ENCODE measurements at places on chromosomes 7 and 10.

DNA sequence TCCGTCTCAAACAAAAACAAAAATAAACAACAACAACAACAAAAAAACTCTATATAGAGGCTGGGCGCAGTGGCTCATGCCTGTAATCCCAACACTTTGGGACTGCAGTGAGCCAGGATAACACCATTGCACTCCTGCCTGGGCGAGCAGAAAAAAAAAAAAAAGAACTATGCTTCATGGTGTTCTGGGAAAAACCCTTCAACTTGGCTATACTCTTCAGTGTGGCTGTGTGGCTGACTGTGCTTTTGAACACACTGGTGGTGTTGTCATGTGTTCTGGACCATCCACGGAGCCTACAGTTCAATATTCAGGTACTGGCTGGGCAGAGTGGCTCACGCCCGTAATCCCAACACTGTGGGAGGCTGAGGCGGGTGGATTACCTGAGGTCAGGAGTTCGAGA, 26.5 kb downstream of the SNX8 start:
- DNase-seq, result no peak

DNA sequence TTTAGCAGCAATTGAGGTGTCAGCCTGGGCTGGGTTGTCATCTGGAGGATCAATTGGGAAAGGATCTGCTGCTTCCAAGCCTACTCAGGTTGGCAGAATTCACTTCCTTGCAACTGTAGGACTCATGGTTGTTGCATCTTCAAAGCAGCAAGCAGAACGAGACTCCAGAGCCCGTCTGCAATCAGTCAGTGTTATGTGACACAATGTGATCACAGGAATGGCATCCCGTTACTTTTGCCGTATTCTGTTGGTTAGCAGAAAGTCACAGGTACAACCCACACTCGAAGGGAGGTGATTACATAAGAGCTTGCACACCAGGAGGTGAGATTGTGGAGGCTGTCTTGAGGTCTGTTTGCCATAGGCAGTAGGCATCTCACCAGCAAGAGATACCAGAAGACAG, 15.4 kb upstream of the LYZL1 start:
- DNase-seq, result no peak

DNA sequence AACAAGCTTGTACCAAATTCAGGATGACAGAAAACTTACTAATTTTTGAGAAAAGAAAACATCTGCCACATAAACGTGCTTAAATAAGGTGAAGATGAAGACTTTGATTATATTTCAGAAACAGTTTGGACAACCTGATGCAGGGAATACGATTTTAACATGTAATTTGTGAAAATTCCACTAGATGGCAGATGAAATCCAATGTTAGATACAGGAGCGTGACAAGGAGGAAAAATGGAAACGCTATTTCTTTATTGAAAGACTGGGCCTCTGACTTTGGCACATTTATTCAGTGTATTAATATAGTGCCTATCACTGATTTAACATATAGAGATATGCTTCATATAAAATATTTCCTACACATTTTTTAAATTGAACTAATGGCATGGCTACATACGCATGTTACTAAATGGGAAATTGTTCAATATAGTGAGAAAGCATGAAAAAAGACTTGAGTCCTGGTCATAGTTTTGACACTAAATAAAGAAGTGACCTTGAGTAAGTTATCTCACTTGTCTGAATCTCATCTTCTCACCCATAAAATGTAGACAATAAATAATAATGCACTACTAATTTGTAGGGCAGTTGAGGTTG, 60.7 kb downstream of the CD36 start:
- DNase-seq, result no peak

DNA sequence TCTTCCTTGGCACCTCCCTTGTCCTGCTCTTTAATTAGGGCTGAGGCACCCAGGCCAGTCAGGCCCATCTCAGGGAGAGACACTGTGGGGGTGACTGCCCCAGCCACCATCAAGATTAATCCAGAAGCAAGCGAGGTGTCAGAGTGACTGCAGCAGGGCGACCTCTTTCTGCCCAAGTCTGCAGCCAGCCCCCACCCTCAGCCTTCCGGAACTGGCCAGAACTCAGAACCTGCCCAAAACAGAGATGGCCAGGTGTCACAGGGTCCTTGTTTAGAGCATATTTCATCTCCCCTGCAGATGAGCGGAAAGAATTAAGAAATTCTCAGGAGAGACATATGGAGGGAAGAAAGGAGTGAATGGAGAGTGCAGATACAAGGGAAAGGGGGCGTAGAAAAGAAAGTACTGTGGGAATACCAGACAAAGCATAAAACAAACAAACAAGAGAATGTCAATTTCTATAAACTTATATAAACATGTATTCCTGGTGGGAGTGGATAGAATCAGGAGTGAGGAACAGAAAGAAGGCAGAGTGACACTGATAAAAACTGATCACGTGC, 188.8 kb upstream of the NRP1 start:
- no peak for DNase-seq

- peak; percentile 51 for DNase-seq
Measured at GRCh38 chr10:73480158-73480557, 15.7 kb downstream of the PPP3CB start.

DNA sequence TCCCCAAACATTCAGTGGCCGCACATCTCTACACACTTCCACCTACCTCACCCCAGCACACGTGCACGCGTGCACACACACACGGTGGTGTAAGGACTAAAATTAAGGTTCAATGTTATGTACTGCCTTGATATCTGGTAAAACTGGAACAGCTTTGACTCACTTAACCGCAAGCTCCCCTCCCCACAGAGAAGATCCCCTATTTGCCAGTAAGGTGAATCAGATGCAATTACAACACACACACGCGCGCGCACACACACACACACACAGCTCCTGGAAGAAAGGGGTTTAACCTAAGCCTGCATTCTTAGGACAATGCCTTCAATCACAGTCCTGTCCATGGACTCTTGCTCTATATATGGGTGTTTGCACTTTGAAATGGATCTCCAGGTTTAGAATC, 25.5 kb upstream of the VPS41 start:
- no peak for DNase-seq

- peak; percentile 29 for DNase-seq
Measured at GRCh38 chr7:141585592-141586510, 34.6 kb downstream of the AGK start.

- DNase-seq, result no peak
Measured at GRCh38 chr7:122291189-122291588, 13.4 kb downstream of the FEZF1 start.

GRCh38 chr10:119408969-119409371, 133.5 kb downstream of the RGS10 start:
- DNase-seq, result no peak

- DNase-seq, result no peak
Measured at GRCh38 chr10:71666639-71667386, 52.8 kb downstream of the C10orf105 start.

DNA sequence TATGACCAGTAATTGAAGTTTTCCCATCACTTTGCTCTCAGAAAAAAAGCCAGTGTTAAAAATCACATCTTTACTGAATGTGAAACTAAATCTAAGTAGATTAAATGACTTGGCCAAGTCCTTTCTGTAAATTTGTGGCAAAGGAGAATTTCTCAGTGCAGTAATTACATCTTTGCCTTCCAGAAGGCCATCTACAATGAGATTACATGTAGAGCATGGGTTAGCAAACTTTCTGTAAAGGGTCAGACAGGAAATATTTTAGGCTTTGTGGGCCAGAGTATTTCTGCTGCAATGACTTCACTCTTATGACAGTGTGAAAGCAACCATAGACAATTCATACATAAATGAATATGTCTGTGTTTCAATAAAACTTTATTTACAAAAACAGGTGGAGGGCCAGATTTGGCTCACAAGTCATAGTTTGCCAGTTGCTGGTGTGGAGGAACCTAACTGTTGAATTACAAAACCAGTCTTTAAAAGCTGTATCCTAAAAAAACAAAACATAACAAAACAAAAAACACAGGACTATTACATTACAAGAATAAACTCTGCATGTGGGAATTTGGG, 191.0 kb downstream of the TAX1BP1 start:
- no peak for DNase-seq

GRCh38 chr10:118961436-118961835, 68.1 kb upstream of the NANOS1 start:
- no peak for DNase-seq

GRCh38 chr7:3254718-3255117, 46.3 kb upstream of the SDK1 start:
- no peak for DNase-seq

GRCh38 chr10:121981346-121981745, 6.3 kb upstream of the NSMCE4A start:
- DNase-seq, result no peak

- DNase-seq, result no peak
Measured at GRCh38 chr7:109111086-109111485, 541.4 kb downstream of the DNAJB9 start.

DNA sequence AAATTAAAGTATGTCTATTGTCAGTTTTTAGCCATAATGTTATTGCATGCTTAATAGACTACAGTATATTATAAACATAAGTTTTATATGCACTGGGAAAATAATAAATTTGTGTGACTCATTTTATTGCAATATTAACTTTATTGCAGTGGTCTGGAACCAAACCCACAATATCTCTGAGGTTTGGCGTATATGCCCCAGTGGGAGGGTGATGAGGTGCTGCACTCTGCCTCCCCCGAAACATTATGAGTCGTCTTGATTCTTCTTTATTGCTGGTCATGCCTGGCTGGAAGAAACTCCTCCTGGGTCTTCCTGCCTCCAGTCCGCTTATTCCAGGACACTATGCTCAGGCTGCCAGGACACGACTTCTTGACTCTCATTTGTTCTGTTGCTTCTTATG, 88.4 kb downstream of the MTPN start:
- DNase-seq, result no peak

DNA sequence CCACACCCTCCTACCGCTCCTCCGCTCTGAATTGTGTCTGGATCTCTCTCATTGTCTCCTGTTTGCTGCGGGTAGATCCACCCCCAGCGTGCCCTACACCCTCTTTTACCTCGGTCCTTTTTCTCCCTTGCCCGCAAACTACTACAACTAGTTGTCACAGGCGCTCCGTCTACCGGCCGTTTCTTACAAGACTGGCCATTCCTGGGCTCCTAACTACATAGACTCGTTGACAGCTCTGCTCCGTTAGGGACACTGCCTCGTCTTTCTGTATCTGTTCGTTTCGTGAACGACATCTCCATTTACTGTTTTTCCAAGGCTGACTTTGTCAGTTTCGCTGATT, 786 bp downstream of the TAF3 start:
- no peak for DNase-seq

GRCh38 chr7:39434012-39434411, 132.2 kb upstream of the YAE1 start:
- DNase-seq, result no peak

- no peak for DNase-seq
Measured at GRCh38 chr7:47442605-47442865, 139.4 kb downstream of the TNS3 start.

- DNase-seq, result no peak
Measured at GRCh38 chr10:111130471-111130870, 53.6 kb downstream of the ADRA2A start.

- DNase-seq, result no peak
Measured at GRCh38 chr10:24254180-24254579, 45.2 kb downstream of the KIAA1217 start.

- DNase-seq, result no peak
Measured at GRCh38 chr10:80861882-80862281, 324.2 kb downstream of the SH2D4B start.

DNA sequence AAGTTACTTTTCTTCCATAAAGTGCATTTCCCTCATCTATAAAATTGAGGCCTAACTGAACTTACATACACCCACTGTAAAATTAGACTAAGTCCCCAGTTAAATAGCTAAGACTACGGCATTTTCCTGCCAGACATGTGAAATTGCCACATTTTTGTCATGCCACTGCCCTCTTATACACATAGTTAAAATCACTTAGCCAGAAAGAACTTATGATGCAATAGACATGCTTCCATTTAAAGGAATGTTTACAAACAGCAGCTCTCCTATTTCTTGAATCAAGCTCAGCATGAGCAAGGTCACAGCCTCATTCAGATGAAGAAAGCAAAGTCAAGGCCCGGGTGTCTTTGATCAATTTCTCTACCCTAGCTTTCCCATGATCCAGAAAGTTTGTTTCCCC, 175.7 kb downstream of the LRRN3 start:
- DNase-seq, result no peak

DNA sequence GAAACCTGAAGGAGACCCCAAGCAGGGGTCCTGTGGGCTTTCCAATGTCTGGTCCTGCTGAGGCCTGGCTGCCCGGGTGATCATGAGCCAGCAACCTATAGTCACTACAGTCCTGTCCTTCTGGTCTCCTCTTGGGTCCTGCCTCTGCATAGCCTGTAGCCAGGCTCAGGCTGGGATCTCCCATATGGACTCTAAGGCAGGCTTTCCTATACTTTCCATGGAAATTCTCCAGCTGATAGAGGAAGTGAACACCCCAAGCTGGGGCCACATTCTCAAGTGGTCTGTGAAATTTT, 26.4 kb downstream of the ANXA8 start:
- DNase-seq, result no peak

DNA sequence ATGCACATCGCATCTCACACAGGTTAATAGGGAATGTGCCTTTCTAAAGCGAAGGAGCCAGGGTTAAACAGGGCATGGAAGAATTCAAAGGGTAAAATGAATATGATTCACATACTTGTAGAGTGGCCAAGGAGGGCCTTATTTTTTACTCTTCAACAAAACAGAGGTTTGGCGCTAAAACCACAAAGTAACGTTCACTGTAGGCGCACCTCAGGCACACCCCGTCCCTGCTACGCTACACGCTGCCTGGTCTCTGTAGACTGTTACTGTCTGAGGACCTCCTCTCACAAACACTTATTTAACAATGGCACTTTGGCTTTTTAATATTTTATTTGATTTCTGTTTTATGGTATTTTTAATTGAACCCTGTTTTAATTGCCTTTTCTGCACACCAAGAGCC, 462.1 kb upstream of the GALNT17 start:
- DNase-seq, result no peak

DNA sequence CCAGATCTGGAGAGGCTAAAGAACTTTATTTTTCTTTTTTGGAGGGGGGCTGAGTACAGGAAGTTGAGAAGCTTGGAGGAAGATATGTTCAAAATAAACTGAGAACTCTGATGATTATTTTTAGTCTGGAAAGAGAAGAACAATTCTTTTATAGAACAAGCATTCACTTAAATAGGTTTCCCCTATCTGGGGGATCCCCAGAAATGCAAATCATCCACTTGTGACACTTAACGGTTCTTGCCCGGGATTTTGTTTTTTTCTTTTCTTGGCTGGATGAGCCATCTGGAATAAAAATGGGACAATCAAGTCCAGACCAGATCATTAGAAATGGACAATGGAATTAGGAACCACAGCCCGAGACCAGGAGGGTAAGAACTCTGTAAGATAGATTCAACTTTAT, 95.9 kb upstream of the EGR2 start:
- no peak for DNase-seq

GRCh38 chr7:80106498-80107113, 28.0 kb upstream of the GNAI1 start:
- DNase-seq, result no peak

GRCh38 chr10:78202386-78202785, 168.7 kb downstream of the RPS24 start:
- no peak for DNase-seq

DNA sequence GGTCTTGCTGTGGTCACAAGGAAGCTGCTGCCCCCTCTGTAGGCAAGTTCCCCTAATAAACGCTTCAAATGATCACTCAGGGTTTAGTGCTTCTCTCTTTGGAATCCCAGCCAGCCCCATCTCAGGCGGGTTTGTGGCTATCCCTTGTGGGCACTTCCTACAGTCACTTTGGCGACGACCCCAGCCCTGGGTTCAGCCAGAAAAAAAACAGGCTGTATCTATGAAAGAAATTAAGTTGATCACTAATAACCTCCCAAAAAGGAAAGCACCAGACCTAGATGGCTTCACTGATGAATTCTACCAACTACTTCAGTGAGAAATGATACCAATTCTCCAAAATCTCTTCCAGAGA, 208.2 kb downstream of the MAD1L1 start:
- DNase-seq, result no peak

GRCh38 chr7:127678947-127679346, 27.0 kb downstream of the SND1 start:
- no peak for DNase-seq

All from H54 (cell line).